ENCODE measurements at places on chromosomes 11 and 22. TPM values are rescaled to one million over a fixed set of nuclear protein-coding genes. Genes with fewer than 3 reads are reported as not detected.

MUS81 gene
- total RNA-seq = 38.0 TPM

LIF gene
- total RNA-seq = 34.8 TPM

SWAP70 gene
- 81.9 TPM for total RNA-seq

POU2AF1 gene
- 0.10 TPM for total RNA-seq

OR51B5 gene
- not detected for total RNA-seq

OR8A1 gene
- not detected for total RNA-seq

TRPM5 gene
- not detected for total RNA-seq

FOLR2 gene
- total RNA-seq = 77.3 TPM

XKR3 gene
- not detected for total RNA-seq

POLR2F gene
- total RNA-seq = 56.9 TPM

CST6 gene
- total RNA-seq = not detected

CECR2 gene
- total RNA-seq = 1.1 TPM

KIRREL3 gene
- total RNA-seq = 0.13 TPM

C11orf86 gene
- 0.64 TPM for total RNA-seq

PHETA2 gene
- total RNA-seq = 11.0 TPM

PLEKHA7 gene
- 43.2 TPM for total RNA-seq

APOBEC3A gene
- 17.5 TPM for total RNA-seq

GLYAT gene
- 6.4 TPM for total RNA-seq

- DNase-seq = no peak
These were observed 8.6 kb upstream of the GTSE1 start for GRCh38 chr22:46287873-46288751.

GRCh38 chr11:77191823-77192495 lies 63.9 kb downstream of the MYO7A start:
- no peak for DNase-seq

DNA sequence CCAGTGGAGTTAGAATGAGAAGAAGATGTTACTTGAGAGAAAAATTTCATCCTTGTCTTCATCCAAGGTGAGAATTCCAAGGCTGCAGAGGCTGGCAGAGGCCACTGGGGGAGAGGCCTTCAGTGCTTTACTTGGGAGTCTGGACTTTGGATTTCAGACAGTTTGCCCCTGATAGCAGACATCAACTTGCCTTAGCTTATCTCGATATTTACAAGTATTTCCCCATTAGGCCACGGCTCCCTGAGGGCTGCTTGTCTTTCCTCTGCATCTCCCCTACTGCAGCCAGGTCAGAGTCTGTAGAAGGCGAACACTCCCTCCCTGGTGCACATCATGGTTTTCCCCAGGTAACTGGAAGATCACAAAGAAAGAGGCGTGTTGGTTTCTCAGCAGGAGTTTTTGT lies 29.9 kb upstream of the BSX start:
- no peak for DNase-seq

DNA sequence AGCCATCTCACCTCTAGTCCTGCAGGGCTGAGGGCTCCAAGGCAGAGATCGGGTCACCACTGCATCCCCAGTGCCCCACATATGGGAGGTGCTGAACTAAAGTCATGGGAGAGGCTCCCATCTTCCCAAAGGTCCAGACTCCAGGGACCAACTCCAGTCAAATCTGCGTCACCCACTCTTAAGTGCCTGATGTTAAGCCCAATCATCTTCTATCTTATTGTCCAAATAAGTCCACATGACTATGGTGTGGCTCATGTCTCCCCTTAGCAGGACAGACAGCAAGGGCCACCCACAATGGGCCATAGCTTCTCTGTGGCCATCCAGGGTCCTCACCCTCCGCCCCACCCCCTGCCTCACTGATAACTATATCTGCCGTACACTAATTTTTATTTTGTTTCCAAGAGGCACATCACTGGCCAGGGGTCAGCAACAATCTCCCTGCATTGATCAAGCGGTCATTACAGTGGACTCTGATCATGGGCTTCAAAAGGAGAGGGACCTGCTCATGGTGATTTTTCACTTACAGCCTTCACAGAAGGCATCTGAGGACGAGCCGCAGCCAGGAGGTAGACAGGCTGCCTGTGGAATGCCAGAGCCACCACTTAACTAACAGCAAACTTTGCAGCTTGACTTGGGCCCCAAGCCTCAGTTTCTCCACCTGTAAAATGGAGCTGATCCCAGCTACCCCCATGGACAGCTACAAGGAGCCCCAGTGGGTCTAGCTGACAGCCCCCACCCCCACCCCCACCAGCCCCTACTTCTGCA lies 23.3 kb downstream of the MYH9 start:
- DNase-seq = no peak

DNA sequence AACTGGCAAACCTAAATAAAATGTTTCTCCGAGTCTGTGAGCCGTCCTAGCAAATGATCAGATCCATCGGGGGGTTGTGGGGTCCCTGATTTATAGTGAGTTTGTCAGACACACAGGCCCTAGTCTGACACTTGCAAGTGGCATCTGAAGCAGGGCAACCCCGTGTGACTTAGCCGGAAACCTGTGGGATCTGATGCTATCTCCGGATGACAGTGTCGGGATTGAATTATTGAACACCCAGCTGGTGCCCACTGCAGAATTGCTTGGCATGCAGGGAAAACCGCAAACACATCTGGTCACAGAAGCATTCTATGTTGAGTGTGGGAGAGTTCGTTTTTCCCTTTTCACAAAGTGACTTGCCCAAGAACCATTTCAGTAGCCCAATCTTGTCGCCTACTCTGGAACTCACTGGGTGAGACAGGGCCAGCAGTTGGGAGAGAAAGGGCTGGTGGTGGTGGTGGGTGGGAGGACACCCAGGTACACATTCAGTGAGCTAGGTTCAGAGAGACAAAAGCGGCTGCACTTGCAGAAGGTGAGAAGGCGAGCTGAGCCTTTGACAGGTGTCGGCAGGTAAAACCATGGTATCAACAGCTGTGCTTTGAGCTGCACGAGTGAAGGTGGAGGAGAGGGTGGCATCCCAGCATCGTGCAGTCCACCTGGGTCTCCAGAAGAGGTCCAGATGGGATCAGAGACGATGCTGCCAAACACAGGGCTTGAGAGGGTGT lies 33.7 kb upstream of the B3GAT1 start:
- DNase-seq = peak; percentile 78

GRCh38 chr11:57370251-57370650 lies 10.7 kb downstream of the PRG3 start:
- no peak for DNase-seq

DNA sequence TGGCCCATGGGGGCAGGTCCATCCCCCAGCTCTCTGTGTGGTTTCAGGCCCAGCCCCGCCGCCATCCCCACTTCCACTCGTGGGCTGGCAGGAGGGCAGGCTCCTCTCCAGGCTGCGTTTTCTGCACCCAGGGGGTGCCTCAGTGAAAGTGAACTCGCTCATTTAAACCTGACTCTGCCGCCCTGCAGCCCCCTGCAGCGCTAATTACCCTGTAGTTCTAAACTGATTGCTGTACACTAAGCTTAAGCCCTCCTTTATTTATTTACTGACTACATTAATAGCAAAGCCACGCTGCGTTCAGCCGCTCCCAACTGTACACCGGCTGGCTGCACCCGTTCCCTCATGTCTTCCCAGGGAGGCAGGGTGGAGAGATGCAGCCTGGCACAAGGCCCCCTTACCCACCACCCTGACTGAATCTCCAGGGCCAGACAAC lies 36.6 kb upstream of the NNMT start:
- no peak for DNase-seq

DNA sequence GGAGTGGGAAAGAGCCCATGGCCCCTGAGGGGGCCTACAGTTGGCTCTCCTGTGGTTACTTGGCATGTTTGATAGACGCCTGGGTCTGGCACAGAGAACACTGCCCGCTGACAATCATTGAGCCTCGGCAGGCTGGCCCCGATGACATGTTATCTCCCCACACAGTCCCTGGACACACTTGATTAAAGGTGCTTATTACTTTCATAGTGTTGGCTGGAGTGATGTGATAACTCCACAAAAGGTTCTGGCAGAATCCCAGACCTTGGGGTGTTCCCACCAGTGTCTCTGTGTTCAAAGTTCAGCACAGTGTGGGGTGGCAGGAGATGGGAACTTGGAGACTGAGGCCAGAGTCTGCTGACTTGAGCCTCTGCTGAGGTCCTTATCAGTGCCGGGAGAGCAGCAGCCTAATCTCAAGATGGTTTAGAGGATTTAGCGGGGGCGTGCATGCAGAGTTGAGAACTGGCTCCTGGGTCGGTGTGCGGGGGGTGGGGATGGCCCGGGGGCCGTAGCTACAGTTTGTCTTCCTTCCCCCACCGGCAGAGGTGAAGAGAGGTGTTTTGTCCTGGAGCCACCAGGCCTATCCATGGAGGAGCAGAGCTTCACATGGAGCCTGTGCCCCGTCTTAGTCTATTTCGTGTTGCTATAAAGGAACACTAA lies 22.5 kb downstream of the PARVB start:
- DNase-seq = no peak

- DNase-seq = no peak
These were observed 21.8 kb downstream of the MICAL2 start for GRCh38 chr11:12131943-12132789.

GRCh38 chr22:43860831-43861230 lies 1.5 kb downstream of the SULT4A1 start:
- DNase-seq = peak; percentile 39

GRCh38 chr11:17395978-17396377 lies 7.5 kb upstream of the KCNJ11 start:
- DNase-seq = no peak

DNA sequence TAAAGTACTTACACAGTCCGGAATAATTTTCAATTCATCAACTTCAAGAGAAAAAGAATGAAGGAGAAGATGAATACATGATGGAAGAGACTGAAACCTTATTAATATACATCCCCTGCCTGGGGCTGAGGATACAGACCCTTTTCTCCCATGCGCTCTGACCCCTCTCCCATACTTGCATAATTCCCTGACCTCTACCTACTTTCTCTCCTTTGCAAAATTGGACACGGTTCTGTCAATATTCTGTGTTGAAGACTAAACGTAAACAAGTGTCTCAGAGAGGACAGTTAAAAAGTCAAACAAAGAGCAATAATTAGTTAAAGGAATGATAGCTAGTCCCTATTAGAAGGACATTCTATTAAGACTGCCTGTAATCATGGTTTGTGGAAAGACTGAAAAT lies 7.5 kb downstream of the PRDM10 start:
- no peak for DNase-seq

GRCh38 chr11:80118073-80118472 lies 677.2 kb upstream of the TENM4 start:
- no peak for DNase-seq

- no peak for DNase-seq
These were observed 113.1 kb upstream of the HSD17B12 start for GRCh38 chr11:43567396-43567975.

DNA sequence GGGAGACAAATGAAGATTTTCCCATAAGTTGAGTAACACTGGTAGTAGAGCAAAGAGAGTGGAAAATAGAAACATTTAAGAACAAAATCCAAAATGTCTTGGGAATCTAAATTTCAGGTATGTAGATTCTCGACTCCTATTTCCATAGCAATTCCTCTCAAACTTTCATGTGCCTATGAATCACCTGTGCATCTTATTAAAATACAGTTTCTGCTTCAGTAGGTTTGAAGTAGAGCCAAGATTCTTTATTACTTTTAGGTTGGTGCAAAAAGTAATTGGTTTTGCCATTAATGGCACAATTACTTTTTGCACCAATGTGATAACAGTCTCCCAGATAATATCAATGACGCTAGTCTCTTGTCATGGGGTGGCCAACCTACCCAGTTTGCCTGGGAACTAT lies 115.3 kb upstream of the SLC5A12 start:
- DNase-seq = no peak

DNA sequence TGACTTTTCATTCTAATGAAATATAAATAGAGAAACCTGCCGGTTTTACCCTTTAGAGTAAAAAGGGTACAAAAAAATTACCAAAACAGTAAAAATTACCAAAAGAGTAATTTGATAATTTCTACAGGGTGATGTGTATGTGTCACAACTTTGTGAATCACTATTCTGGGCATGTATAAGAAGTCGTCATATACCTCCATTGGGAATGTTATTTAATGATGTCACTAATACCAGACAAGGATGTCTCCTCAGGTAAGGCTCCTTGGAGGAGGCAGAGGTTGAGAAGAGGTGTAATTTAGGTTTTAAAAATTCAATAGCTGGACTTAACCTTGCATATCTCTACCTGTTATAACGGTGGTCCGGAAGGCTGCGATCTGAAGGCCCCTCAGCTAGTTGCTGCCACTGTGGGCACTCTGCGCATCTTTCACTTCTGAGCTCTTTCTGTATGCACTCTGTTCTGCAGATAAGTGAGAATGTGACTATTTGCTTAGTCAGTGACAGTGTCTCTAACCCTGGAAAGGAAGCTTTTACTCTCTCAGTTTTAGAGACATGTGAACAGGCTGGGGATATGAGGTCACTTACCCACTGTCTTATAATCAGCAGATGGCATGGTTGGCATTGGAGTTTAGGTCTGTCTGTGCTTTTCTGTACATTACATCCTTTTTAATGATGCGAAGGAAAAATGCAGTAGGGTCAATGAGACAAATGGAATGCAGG lies 987 bp upstream of the NCR3LG1 start:
- DNase-seq = no peak

GRCh38 chr11:120013325-120014250 lies 124.3 kb downstream of the TRIM29 start:
- no peak for DNase-seq

DNA sequence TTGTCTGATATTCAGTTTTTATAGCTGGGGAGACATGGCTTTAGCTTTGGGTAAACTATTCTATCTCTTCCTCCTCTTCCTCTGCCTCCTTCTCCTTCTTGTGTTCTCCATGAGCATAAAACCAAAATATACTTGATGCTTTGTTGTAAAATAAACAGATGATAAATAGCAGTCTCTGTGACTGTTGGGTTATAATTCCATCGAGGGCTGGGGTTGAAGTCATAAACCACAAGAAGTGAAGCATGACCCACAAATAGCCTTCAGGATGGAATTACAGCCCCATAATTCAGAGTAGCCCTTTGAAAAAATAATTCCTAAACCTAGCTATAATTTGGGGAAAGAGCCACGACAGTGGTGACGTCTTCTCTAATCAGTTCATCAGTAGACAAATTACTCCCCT lies 177.7 kb downstream of the SNX19 start:
- DNase-seq = no peak

GRCh38 chr11:19772480-19772879 lies 59.8 kb downstream of the NAV2 start:
- DNase-seq = no peak

DNA sequence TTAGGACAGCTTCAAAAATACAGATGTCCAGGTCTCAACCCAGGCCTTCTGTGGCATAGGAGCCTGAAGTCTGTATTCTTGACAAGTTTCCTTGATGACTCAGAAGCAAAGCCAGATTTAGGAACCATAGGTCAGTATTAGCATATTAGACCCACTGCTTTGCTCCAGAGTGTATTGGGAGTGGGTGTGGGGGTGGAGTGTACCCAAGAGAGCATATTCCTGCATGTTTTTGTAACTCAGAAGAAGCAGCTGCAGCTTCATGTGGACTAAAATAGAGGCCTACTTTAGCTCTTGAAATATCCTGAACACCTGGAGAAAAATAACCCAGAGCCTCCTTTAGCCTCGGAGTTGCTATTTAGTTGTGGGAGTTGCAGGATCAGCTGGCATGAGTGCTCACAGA lies 106.7 kb downstream of the CCDC81 start:
- no peak for DNase-seq
